ENCODE measurements at places on chromosomes 16 and 17.

DNA sequence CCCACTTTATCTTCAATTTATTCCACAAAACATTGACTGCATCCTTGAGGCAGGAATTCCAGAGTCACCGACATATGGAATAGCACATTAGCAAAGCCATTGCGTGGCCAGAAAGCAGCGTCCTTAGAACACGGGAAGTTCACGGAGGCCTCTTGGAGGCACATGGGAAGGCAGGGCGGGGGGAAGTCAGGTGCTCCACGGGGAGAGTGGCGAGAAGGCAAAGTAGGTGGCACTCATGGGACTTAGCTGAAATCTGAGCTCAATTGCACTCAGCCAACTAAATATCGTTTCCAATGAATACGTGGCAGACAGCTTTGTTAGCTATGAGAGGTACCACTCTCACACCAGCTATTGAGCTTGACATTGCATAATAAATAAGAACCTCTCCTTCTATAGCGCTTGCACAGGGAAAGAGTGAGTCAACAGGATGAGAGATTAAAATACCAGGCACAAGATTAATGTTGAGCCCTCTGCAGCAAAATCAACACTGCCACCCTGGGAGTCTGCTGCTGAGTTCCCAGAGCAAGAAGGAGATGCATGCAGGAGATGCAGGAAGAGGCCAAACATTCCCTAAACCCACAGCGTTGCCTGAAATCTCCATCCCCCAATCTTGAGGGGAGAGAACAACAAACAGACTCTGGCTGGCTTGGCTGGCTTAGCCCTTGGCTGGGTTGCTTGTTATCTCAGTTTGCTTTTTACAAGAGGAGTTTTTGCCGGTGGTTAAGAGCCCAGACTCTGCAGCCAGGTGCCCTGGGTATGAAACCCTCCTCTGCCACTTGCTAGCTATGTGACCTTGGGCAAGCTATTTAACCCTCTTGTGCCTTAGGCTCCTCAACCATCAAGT lies 28.8 kb downstream of the ABCC12 start:
- DNase-seq: no peak

DNA sequence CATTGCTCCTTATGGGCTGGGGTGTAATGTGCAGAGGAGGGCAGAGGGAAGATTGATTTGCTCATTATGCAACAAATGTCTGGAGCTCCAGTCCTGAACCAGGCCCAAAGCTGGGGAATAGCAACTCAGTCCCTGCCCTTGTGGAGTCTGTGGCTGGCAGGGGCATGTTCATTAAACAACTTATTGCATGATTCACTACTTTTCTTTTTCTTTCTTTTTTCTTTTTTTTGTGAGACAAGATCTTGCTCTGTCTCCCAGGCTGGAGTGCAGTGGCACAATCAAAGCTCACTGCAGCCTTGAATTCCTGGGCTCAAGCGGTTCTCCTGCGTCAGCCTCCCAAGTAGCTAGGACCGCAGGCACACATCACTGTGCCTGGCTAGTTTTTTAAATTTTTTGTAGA lies 23.1 kb downstream of the MSI2 start:
- no peak for DNase-seq

- DNase-seq: no peak
Measured at GRCh38 chr16:51151435-51151960, 428 bp upstream of the SALL1 start.

GRCh38 chr17:28416703-28417311 lies 10.8 kb upstream of the SLC46A1 start:
- peak; percentile 28 for DNase-seq

- DNase-seq: no peak
Measured at GRCh38 chr16:53052519-53053501, at the start of gene CHD9NB. Gene CHD9NB (minus strand): TSS chr16:53052897. CDS start chr16:53044158, 8,739 bp downstream.
